Activated T-helper 1 cell treated with anti-CD3 and anti-CD28 coated beads, Interleukin-2, amount 50 U/mL, for 16 hours (primary cell): ENCODE measurements at places on chromosomes 11 and 22.

GRCh38 chr11:115618428-115618827 lies 114.2 kb upstream of the CADM1 start:
- no peak for DNase-seq

DNA sequence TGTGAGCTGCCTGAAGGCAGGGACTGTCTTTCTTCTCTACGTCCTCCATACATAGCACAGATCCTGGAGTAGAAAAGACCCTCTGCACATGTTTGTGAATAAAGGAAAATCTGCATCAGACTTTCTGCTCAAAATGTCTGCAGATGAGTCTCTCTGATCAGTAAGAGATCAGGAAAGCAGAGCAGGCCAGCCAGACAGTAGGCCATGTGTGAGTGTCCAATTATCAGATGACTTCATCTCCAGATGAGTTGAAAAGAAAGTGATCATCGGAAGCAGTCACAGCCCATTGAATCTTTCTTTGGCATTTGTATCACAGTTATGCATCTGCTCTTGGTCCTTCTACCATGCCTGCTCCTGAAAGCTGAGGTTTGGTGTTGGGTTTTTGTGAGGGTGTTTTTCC lies 298.7 kb upstream of the NCAM1 start:
- DNase-seq = no peak

DNA sequence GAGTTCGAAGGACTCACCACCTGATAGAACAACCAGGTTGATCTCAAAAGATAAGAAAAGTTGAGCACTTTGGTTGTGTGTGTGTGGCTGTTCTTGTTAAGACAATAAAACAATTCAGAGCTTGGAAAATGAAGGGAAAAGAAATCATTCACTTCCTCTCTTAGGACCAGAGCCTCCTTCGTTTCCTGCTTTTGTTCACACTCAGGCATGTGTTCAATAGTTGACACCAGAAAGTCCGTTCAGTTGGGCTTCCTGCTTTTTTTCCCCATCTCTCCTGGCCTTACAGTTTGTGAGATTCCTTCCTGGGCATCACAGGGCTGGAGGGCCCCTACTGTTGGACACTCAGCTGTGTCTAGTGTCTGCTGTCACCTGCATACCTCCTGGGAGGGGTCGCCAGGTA lies 48.0 kb downstream of the TSPAN18 start:
- DNase-seq = no peak

DNA sequence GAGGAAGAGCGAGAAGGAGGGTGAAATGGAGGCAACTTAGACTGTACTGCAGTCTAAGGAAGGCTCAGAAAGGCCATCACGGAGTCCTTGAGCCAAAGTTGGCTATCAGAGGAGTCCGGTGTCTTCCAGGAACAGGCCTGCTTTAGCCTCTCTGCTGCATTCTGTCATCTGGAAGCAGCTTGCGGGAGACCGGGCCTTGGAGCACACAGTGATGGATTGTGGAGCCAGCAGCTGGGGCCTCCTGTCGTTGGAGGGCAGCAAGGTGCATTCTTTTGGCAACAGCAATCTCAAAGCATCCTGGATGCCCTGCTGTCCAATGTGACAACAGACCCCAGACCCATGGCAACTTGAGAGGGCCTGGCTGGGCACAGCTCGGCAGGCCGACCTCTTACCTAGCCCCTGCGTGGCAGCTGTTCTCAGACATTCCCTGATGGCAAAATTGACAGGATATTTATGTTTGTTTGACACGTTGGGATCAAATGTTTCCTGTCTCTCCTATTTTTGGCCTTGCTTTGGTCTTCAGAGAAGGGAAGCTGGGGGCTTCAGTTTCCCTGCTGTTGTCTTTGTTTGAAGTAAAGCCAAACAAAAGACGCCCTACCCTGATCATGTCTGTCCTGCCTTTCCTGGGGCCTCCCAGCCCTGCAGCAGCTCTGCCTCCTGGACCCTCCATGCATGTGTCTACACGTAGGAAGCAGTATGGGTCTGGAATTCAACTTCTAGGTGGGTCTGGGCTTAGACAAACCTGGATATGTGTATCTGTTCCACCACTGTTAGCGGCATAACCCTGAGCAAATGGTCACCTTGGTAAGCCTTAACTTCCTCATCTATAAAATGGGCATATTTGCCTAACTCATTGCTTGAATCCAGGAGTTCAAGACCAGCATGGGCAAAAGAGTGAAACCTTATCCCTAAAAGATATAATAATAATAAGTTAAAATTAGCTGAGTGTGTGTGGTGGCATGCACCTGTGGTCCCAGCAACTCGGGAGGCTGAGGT lies 43.9 kb upstream of the LMO2 start:
- no peak for DNase-seq

- no peak for DNase-seq
Observed at GRCh38 chr11:118924591-118925585, 838 bp downstream of the BCL9L start.
